ENCODE measurements at places on chromosomes 12 and 14.
A peak's percentile ranks its signal among the peaks of the same experiment; 100 is the strongest.

DNA sequence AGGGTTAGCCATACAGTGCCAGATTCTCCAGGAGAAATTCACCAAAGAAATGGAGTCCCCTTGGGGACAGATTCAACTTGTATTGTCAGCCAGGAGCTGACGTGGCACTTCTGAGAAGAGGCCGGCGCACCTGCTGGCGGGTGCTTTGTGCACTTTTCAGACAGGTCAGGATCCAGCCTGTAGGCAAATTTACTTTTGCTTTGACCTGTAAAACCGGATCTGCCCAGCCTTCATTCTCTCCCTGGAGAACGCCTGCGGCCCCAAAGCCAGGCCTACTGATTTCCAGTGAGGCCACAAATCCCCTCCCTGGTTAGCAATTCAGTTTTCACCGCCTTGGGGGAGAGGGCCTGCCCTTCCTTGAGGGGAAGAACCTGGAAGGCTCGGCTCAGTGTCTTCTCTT is 17.4 kb downstream of the P2RX4 start:
- no peaks in the 10 kb centered on the region for H3K27me3 ChIP-seq
- DNase-seq, result no peak
- peaks cover 14% of the 10 kb centered on the region for H3K36me3 ChIP-seq
- no peaks in the 10 kb centered on the region for H3K4me1 ChIP-seq
- no peak overlapping the region for H3K4me3 ChIP-seq

DNA sequence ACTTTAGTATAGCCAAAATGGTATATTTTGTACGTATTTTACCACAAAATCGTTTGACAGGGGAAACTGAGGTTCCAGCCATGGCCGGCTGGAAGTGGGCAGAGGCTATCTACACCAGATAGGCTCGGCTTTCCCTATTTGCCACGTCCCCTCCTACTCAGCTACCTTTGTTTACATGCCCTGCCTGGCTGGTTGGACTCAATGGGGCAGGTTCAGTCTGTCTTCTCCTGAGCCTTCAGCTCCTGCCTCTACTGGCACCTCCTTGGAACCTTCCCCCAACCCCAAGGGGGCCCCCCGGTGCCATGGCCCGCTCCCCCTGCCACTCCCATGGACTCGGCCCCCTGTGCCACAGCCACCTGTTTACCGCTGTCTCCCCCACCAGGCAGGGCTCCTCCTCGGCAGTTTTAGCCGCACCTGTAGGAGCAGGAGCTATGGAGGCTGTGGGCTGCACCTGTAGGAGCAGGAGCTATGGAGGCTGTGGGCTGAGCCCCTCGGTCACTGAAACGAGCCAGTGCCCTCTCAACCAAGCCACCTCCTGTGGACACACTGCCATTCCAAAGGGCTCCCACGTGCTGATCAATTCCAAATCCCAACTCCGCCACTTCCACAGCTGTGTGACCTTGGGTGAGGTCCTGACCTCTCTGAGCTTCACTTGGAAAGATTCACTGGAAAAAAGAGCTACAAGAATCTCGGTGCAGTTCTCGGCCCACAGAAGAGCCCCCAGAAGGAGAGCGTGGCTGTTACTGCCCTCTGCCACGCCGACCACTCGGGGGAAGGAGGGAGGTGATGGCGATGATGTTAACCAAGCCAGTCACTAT is 62.2 kb downstream of the NCOR2 start:
- no peak for DNase-seq
- no peaks in the 10 kb centered on the region for H3K27me3 ChIP-seq
- H3K4me3 ChIP-seq, result no peak overlapping the region
- no peaks in the 10 kb centered on the region for H3K36me3 ChIP-seq
- H3K27ac ChIP-seq, result no peak overlapping the region

GRCh38 chr14:104096751-104097700 is 11.5 kb downstream of the ASPG start:
- no peaks in the 10 kb centered on the region for H3K27me3 ChIP-seq
- H3K4me1 ChIP-seq, result no peaks in the 10 kb centered on the region
- no peak overlapping the region for H3K27ac ChIP-seq
- DNase-seq, result no peak
- H3K36me3 ChIP-seq, result no peaks in the 10 kb centered on the region

DNA sequence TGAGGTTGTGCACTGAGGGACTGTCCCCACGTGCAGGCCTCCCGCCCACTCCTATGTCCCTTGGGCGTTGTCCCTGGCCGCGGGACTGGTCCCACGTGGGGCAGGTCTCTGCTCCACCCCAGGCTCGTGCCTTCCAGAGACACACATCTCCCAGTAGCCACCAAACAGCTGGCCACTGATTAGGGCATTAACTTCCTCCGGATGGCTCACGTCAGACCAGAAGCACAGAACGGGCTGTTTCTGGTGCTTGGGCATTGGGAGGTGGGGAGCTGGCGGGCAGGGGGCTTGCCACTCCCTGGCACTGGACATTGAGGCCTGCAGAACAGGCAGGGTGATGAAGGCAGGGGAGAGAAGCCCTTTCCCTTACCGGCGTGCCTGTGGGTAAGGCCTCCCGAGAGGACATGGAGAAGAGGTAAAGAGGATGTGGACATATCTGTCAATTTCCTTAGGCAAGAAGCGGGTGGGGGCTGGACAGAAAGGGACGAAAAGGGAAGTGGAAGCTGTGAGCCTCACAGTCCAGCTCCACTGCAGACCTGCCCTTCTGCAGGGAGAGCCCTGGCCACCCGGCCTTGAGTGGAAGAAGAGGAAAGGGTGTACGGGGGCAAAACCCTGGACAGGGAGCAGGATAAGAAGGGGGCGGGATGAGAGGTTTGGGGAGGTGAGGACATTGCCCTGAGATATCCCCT is 101.2 kb downstream of the NINJ2 start:
- no peak for DNase-seq
- H3K27ac ChIP-seq, result no peak overlapping the region
- peak overlapping the region; percentile 47 for H3K4me3 ChIP-seq
- no peaks in the 10 kb centered on the region for H3K27me3 ChIP-seq

- no peak for DNase-seq
- H3K36me3 ChIP-seq, result no peaks in the 10 kb centered on the region
- no peak overlapping the region for H3K27ac ChIP-seq
These were observed 105.1 kb downstream of the SINHCAF start for GRCh38 chr12:31220633-31221550.

DNA sequence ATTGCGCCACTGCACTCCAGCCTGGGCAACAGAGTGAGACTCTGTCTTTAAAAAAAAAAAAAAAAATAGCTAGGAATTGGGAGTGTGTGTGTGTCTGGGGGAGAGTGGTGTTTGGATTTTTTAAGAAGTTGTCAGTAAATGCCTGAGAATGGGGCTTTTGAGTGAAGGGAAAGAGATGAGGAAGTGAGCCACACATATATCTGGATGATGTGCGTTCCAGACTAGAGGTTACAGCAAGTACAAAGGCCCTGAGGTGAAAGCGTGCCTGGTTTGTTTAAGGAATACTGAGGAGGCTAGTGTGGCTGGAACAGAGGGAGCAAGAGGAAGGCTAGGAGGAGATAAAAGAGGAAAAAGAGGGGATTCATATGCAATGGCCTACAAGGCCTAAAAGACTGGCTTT is 70.0 kb downstream of the PAPLN start:
- H3K27ac ChIP-seq, result no peak overlapping the region
- H3K27me3 ChIP-seq, result no peaks in the 10 kb centered on the region
- no peak for DNase-seq
- H3K4me3 ChIP-seq, result no peak overlapping the region
- H3K4me1 ChIP-seq, result no peaks in the 10 kb centered on the region

DNA sequence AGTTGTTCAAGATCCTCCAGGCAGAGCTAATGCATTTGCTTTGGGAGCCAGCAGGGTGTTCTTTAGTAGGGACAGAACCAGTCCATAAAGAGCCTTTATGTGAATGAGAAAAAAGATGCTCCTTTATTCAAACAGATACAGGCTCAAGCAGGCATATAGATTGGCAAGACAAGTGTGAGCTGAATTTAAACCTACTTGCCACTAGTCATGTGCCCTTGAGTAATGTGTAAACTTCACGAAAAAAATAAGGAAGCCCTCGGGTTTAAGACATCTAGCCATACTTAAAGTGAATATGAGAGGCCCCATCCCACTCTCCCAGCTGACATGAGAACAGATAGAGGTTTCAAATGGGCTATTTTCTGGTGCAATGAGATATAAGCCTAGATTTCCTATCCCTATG is 43.1 kb upstream of the STRAP start:
- H3K27me3 ChIP-seq, result no peaks in the 10 kb centered on the region
- no peaks in the 10 kb centered on the region for H3K36me3 ChIP-seq
- no peak overlapping the region for H3K27ac ChIP-seq
- DNase-seq, result no peak
- H3K4me1 ChIP-seq, result peaks cover 10% of the 10 kb centered on the region

DNA sequence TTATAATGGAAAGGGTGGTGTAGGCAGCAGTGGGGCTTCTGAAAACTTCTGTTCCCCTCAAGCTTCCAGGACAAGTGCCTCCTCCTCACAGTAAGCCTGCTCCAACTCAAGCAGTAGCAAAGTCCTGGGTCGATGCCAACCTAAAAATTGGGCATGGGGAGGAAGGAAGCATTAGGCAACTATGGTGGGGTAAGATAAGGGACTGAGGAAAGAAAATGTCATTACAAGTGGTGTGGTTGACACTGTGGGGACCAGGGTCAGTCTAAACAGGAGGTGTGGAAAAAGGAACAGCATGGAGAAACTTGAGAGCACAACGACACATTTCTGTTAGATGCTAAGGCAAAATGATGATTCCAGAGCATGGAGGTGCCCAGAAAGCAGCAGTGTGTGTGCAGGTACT is 34.9 kb downstream of the WIF1 start:
- no peaks in the 10 kb centered on the region for H3K36me3 ChIP-seq
- H3K4me3 ChIP-seq, result no peak overlapping the region
- H3K4me1 ChIP-seq, result no peaks in the 10 kb centered on the region
- no peak for DNase-seq
